Panc1 (cell line): ENCODE measurements at places on chromosomes 3 and 15. TPM values are rescaled to one million over a fixed set of nuclear protein-coding genes. Genes with fewer than 3 reads are reported as not detected.
A peak's percentile ranks its signal among the peaks of the same experiment; 100 is the strongest.

DNA sequence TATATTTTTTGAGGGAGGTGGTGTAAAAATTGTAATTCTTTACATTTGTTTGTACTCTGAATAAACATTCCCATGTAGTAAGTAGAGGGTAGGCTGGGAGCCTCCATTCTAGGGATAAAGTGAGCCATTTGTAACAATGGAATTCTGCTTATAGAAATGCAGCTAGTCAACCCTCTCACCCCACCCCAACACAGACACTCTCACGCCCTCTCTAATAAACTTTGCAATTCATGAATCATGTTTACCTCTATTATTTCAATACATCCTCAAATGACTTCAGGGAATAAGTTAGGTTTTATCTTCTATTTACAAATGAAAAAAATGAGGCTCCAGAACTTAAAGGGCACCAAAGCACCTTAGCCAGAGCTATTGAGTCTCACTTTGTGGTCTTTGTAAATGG, 56.5 kb upstream of the PDZRN3 start:
- DNase-seq, result no peak

DNA sequence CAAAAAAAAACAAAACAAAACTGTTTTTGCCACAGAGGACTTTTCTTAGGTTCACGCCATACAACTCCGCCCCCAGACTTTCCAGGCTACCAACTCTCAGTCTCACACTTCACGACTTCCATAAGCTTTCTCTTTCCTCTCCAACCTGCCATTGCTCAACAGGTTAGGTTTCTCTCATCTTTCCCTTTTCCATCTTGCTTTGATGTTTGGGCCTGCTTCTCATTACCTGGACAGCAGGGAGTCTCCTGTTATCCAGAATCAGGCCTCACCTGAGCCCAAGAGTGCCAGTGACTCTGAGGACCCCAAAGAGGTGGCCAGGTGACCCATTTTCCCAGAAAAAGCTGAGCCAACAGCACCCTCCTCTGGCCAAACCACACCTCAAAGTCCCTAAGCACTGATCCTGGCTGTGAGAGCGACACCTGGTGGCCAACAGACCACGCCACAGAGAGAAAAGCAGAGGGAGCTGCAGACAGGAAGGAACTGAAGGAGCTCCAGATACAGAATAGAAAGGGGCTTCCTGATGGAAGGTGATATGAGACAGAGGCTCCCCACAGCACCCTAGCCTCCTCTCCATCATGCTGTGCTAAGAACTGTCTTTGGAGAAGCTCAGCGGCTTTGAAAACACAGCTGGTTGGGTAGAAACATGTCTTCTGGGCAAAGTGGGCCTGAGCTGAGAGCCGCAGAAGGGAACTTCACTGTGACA, 4.0 kb downstream of the CCDC51 start:
- DNase-seq, result peak; percentile 66

DNA sequence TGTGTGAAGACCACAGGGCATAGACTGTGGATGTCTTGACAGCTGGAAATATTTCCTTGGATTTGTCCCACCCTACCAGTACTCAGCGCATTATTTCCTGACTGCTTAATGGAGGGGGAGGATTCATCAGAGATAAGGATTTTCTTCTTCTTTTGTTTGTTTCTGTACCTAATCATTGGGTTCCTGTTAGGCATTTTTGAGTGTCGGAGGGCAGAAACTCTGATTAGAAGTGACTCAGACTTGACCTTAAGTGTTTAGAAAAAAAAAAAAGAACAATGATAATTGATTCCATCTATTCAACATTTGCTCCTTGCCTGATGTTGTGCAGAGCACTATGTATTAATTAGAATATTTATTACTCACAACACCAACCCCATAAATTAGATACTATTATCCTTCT, 78.5 kb upstream of the SYNPR start:
- no peak for DNase-seq

GRCh38 chr3:157351981-157352380, 84.7 kb upstream of the PTX3 start:
- no peak for DNase-seq

DNA sequence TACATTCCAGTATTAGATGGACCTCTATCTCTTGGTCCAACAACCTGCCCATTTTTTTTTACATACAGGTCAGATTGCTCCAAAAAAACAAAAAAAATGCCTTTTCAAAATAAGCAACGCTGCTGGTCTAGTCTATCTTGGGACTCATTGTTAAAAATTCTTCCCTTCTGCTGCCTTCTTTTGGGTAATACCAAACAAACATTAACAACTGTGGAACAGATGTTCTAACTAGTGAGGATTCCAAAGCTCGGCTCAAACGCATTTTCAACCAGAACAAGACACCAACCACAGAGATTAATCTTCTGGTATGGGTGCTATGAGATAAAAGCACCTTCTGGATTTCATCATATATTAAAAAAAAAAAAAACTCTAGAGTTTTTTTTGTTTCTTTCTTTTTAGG, 24.7 kb downstream of the ARHGAP31 start:
- DNase-seq, result no peak

DNA sequence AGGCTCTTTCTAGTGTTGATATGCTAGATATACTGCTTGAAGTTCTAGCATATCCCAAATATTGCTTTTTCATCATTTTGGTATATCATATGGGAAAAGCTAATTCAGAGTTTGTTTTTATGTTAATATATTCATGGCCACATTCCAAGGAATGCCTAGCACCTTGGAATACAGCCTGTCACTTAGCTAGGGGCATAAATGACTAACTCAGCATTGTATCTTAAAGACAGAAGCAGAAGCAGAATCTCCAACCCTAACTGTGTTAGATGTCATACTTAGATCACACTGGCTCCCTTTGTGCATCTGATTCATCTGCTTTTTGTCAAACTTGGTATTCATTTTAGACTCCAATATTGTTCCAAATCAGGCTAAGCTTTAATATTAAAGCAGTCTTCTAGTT, 130.8 kb upstream of the TSPAN3 start:
- no peak for DNase-seq

DNA sequence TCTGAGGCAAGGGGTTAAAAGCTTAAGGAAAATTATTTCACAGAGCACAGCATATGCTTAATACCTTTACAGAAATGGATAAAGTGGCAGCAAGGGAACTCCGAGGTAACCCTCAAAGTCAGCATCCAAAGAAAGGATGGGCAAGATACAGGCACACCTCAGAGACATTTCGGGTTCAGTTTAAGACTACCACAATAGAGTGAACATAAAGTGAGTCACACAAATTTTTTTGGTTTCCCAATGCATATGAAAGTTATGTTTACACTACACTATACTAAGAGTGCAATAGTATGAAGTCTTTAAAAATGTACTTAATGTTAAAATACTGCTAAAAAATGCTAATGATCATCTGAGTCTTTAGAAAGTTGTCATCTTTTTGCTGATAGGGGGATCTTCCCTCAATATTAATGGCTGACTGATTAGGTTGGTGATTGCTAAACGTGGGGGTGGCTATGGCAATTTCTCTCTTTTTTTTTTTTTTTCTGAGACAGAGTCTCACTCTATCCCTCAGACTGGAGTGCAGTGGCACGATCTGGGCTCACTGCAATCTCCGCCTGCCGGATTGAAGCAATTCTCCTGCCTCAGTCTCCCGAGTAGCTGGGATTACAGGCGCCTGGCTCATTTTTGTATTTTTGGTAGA, 10.0 kb downstream of the UBR1 start:
- DNase-seq, result no peak

DNA sequence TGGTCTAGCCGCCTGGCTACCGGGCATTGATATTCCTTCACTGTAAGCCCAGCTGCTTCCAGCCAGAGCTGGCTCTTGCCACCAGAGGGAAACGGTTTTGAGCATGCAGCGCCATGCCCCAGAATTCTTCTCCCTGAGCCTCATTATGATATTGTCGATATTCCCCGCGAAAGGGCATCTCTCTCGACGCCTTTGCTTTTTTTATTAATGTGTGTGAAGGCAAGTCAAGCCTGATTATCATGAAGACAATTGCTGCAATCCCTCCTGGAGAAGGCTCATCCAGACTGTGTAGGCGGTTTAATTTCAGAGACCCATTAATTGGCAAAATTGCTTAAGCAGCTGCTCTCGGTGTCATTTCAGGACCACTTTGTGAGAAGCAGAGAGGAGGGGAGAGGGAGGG, 321.2 kb upstream of the TLE3 start:
- DNase-seq, result no peak

MCF2L2 gene
- 1.0 TPM for total RNA-seq

GRCh38 chr15:92393071-92393979, at the start of gene ST8SIA2:
ST8SIA2 (plus strand) TSS chr15:92393881; CDS start chr15:92394065, 184 bp downstream.
- no peak for DNase-seq

C3orf49 gene
- total RNA-seq, result not detected

DNA sequence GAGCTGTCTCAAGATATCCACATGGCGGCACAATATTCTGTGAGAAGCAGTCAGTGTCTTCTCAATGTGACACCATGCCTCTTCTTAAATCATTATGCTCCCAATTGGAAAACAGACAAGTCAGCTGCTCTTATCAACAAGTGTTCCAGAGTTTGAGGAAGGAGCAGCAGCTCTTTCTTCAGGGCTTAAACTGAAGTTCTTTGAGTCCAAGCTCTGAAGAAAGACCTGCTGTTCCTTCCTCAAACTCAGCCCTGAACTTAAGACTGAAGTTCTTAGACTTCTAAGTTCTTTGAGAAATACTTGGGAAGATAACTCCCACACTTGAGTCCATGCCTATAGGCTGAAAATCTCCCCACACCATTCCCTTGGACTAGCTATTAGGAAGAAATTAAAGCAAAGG, 43.4 kb downstream of the NPTN start:
- no peak for DNase-seq

GAP43 gene
- total RNA-seq, result not detected

DNA sequence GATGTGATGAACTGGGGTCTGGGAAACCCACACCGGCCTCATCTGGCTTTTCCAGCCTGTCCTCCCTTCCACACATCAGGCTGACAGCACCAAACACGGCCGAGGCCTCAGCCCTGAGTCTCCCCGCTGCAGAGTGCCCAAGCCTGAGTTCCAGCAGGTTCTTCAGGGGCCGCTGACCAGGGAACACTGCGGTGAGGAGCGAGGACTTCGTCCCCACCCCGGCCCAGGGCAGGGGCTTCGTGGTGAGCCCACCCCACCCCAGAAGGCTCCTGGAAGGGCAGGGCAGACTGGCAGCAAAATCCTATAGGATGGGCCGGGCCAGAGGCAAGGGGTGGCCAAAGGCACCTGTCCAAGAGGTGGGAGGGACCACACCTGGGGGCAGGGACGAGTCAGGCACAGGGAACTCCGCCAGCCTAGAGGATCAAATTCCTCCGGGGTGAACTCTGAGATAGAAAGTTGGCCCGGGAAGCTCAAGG, at the start of gene SLC51A:
Gene SLC51A, plus strand, starts transcription at position 446 of the 476 bp plus-strand sequence. CDS start 179 bp downstream, outside the sequence.
- no peak for DNase-seq

DNA sequence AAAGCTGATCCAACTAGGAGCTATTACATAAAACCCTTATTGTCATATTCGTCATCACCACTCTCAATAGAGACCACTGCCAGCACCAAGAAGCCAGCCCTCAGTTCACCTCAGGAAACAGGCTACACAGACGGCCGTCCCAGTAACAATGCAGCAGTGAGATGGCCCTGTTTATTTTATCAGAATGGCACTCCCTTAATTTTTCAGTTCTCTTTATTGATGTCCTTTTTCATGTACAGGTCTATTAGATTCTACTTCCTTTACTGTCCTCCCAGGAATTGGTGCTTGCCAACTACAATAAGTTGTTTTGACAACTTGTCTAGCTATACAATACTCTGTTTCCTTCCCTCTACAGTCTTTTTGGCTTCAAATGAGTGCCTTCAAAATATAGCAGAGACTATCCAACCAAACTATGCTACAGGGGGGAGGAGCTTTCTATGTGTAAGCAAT, 272.5 kb downstream of the ZBTB20 start:
- no peak for DNase-seq

- DNase-seq, result no peak
Observed at GRCh38 chr3:124035463-124036121, 43.7 kb upstream of the ROPN1 start.

DNA sequence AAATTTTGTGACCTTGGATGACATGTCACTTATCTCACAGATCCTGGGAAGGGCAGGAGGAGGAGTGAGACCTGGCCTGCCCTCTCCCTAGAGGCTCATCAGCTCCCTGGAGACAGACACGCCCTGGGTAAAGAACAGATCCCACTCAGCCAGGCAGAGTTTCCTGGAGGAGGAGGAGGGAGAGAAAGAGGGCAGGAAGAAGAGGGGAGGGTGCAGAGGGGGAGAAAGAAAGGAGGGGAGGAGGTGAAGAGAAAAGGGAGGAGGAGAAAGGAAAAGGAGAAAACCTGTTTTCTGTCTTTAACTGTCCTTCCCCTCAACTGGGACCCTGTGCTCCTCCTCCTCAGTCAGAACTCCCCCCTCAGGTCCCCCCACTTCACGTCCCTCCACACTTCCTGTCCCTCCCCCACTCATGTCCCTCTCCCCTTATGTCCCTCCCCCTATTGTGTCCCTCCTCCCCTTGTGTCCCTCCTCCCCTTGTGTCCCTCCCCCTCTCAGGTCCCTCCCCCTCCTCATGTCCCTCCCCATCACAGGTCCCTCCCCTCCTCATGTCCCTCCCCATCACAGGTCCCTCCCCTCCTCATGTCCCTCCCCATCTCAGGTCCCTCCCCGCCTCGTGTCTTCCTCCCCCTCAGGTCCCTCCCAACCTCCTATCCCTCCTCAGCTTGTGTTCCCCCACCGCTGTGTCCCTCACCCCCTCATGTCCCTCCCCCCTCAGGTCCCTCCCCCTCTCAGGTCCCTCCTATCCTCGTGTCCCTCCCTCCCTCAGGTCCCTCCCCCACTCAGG, 52.3 kb upstream of the CGNL1 start:
- DNase-seq, result no peak

DNA sequence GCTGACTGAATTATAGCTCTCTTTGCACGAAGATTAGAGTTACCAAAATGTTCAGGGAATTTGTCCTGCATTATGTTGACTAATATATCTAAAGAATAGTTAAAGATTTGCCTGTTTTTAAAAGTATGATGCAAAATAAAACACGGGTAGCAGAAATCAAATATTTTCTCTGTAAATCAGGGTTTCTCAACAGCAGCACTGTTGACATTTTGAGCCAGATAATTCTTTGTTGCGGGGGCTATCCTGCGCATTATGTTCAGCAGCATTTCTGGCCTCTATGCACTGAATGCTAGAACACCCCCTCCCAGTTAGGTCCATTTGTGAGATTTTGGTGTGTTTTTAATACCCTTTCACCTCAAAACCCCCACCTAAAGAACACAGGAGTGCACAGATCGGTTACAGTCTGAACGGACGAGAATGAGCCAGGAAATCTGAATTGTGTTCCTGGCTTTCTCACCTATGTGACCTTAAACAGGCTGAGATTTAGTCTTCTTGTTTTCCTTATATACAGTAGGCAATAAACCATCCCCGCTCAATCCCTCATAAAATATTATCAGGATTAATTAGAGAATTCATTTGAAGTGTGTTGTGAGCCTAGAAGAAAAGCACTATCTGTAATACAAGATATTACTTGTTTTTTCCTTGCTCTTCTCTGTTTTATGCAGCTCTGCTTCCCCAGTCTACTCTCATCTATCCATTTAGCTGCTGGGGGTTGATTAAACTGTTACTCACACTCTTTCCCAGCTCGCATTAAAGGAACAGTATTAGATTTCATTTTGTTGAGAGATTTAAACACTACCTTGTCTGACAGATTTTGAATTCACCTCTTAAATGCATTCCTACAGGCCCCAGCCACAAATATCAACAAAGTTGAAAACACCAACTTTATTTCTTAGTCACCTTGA, 247.5 kb upstream of the GOLIM4 start:
- DNase-seq, result no peak

GRCh38 chr15:84840741-84841429, 23.7 kb downstream of the ALPK3 start:
- DNase-seq, result peak; percentile 15

- no peak for DNase-seq
Observed at GRCh38 chr3:32954506-32954905, 3.1 kb downstream of the CCR4 start.

MOBP gene
- total RNA-seq, result not detected

GRCh38 chr3:140630866-140631265, 47.0 kb upstream of the TRIM42 start:
- DNase-seq, result no peak
